Stimulated activated naive CD4-positive, alpha-beta T cell treated with Interleukin-2 at 50 U/mL for 16 hours (primary cell): ENCODE measurements at places on chromosomes 2 and 18.

- DNase-seq, result no peak
These were observed 115.1 kb upstream of the GPC1 start for GRCh38 chr2:240320204-240320993.

- DNase-seq, result no peak
These were observed 73.0 kb downstream of the ATP8B1 start for GRCh38 chr18:57730146-57730545.

- no peak for DNase-seq
These were observed 52.7 kb upstream of the PELI1 start for GRCh38 chr2:64196963-64197362.

GRCh38 chr2:190649798-190650390 is 1.0 kb downstream of the NAB1 start:
- no peak for DNase-seq

DNA sequence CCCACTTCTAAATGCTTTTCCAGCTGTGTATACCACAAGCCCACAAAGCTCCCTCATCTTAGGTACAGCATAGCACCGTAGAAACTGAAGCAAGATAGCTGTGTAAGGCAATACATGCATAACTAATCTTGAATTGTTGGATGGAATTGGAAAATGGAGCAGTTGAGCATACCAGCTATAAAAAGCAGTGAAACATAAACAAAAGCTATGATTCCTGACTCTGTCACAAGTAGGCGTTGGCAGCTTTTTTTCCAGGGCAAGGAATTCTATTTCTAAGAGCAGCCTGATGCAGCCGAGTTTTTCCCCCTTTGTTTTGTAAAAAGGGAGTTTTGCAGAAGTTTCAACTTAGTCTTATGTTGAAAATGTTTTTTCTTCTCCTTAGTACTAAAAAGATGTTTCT is 32.4 kb downstream of the MOGAT1 start:
- no peak for DNase-seq

DNA sequence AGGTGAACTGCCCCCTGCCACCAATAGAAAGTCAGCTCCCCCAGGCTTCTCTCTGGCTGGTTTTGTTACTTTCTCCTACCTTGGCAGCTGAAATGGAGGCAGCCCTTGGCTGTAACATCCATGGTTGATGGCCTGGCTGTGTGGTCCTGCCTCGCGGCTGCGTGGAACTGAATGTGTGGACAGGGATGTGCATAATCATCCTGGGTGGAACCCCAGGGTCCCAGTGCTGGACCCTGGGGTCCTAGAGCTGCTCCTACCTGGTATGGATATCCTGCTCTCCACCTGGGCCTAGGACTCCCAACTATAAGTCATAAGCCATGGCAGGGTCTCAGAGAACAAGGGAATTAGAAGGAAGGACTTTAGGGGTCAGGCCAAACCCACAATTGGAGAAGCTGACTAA is 93.5 kb downstream of the CAPN13 start:
- DNase-seq, result no peak

- no peak for DNase-seq
These were observed 238.0 kb upstream of the SALL3 start for GRCh38 chr18:78741381-78742217.

GRCh38 chr18:5975111-5976002 is 80.0 kb upstream of the TMEM200C start:
- no peak for DNase-seq
